ENCODE measurements at places on chromosomes 4 and X. TPM values are rescaled to one million over a fixed set of nuclear protein-coding genes. Genes with fewer than 3 reads are reported as not detected.

RAI2 gene
- 47.4 TPM for total RNA-seq

CPE gene
- total RNA-seq: 103 TPM

RHOXF2 gene
- not detected for total RNA-seq

HOPX gene
- total RNA-seq: 112 TPM

LIMCH1 gene
- total RNA-seq: 17.9 TPM

GPR78 gene
- 23.1 TPM for total RNA-seq

DNAAF6 gene
- not detected for total RNA-seq

GASK1B gene
- total RNA-seq: 24.3 TPM

DCAF4L1 gene
- not detected for total RNA-seq

PLAC8 gene
- total RNA-seq: not detected

FAM133A gene
- total RNA-seq: not detected

DNA sequence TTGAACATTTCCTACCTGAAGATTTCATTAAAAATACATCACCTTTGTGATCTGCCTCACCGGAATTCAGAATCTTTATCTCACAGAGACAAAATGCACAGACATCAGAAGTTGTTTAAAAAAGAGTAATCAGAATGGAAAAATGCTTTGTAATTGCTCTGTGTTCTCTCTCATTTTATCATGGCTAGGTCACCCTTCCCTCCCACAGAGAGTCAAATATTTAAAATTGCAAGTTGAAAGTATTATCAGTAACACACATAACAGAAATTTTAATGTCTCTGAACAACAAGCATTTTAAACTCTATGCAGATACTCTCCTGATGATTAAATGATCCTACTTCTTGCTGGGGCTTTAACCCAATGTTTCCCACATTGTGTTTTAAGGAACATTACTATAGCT, 362.0 kb downstream of the CBLL2 start:
- no peak for DNase-seq

- DNase-seq: no peak
These were observed 14.5 kb upstream of the TXLNG start for GRCh38 chrX:16771483-16772398.

DNA sequence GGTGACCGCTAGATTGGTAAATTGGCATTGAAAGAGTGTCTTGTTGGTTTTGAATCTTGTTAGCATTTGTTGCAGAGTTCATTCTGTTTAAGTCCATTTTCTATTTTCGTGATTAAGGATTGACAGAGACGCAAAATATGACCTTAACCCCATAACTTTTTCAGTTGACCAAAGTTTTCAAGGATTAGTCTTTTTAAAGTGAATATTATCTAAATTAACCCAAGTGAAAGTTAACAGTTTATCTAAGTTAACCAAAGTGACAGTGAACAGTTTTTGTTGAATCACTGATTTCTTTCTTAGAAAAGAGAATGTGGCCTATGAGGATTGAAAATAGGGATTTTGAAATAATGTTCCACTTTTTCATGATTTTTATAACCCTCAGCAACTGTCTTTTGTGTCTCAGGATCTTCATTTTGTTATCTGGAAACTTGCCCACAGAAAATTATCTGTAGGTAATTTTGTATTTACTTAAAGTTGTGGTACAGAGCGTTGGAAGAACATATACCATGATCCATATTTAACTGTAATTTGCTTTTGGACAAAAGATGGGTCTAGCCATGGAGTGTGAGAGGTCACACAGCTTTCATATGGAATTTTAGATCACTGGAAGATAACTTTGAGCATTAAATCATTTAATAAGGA, 3.3 kb downstream of the CPEB2 start:
- no peak for DNase-seq

DNA sequence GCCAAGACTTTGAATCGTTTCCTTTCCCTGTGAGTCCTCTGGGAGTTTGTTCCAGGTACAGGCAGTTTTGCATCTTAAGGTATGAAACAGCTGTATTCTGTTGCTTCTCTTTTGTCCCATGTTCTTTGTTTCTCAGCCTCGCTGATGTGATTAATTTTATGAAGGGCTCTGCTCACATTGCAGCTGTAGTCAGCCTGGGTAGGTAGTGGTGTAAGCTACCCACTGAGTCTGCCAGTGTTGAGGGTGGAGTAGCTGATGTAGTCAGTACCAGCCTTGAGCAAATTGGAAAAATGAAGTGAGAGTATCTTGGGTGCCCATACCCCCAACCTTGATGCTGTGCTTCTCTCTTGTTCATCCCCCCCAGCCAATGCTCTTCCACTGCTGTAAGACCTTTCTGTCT, 139.6 kb upstream of the SMIM31 start:
- no peak for DNase-seq

DNA sequence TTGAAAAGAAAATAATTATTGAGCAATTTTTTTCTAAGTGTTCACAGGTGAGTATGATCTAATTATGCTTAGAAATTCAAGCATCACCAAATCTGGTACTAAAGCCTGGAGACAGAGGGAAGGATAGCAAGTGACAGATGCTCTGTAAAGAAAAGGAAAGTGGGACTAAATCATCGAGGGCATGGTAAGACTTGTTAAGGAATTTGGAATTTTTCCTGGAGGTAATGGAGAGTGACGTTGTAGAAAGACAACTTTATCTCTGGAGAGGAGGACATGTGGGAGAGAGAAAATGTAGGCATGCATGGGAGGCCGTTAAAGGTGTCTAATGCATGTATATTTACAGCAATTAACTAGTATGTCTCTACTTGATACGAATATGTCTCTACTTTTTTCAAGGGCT, 333.2 kb upstream of the ATOH1 start:
- DNase-seq: no peak

- no peak for DNase-seq
These were observed 704 bp downstream of the FAM3A start for GRCh38 chrX:154515090-154515965.

GRCh38 chr4:38180456-38180855, 220.3 kb downstream of the PTTG2 start:
- no peak for DNase-seq

DNA sequence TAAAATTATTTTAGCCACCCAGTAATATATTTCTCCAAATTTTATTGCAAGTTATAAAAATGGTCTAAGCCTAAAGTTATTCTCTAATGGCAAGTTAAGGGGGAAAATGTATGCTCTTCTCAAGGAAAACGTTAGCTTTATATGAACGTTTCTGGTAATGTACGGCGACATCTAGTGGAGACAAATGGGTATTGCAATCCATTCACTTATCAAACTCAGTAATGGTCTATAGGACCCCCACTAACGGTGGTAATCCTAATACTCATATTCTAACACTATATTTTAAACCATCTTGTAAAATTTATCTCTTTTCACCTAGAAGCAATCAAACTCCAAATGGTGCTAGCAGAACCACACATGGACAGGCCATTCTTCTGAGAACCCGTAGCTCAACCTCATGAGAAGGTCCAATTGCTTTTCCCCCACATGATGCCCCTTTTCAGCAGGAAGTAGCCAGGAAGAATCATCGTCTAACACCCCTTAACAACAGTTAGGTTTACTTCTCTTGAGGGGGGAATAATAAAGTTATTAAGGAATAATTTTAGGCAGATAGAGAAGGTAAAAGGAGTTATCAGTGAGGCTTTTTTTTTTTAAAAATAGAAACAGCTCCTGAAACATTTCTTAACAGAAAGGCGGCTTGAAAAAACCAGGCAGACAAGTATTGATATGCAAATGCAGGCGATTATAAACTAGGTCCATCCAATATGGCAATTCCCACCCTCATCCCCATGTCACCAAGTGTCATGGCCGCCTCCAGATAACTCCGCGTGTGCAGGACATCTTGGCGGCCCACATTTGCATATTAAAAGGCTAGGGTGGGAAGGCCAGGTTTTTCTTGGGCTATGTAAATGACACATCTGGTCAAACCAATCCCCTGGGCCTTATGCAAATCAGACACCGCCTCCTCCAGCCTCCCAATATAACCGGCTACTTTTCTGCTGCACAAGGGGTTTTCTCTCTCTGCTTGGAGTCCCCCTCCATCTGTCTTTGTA, 35.0 kb downstream of the NUDT11 start:
- no peak for DNase-seq

- no peak for DNase-seq
These were observed 8.0 kb downstream of the FAM241A start for GRCh38 chr4:112153211-112153791.

GRCh38 chr4:55819634-55820033, at the start of gene EXOC1L:
Gene EXOC1L (plus strand): TSS chr4:55819790. CDS start chr4:55820027, 237 bp downstream.
- no peak for DNase-seq

DNA sequence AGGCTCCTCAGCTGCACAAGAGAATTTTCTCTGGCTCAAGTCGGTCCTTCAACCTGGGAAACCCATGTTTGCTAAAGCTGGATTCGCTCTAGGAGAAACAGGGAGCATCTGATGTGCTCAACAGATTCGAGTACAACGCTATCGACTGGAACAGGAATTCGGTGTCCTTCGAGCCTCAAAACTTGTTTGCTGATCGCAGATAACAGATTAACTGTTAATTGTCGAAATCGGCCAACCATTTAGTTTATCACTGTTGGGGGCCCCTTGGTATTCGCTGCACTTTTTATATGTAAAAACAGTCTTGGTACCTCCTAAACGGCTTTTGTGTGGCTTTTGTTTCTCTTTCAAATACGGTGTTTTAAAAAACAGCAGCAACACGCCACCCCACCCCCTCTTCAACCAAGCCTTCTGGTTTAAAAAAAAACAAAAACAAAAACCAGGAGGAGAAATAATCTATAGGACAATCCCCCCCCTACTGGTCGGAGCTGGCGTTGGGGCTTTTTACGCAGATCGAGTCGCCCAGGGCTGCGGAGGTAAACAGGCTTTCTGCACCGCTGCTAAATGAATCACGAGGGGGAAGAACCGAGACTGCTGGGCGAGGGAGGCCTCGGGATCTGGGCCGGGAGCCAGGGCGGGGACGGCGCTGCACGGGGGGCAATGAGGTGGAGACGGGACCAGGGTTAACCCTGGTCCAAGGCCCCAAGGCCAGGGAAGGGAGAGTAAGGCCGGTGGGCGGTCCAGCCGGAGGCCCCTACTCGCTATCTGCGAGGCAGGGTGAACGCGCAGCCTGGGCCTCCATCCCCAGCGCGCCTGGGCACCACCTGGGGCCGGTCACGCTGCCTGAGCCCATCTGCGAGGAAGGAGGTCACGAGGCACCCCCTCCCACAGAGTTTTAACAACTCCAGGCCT, 71.7 kb upstream of the BCOR start:
- no peak for DNase-seq

GRCh38 chrX:11960031-11960430, 178.2 kb upstream of the FRMPD4 start:
- no peak for DNase-seq

GRCh38 chr4:55920571-55920970, 28.2 kb upstream of the CEP135 start:
- DNase-seq: no peak

All from vagina (tissue), 2 donors.